ENCODE measurements at places on chromosomes 1 and 21.

DNA sequence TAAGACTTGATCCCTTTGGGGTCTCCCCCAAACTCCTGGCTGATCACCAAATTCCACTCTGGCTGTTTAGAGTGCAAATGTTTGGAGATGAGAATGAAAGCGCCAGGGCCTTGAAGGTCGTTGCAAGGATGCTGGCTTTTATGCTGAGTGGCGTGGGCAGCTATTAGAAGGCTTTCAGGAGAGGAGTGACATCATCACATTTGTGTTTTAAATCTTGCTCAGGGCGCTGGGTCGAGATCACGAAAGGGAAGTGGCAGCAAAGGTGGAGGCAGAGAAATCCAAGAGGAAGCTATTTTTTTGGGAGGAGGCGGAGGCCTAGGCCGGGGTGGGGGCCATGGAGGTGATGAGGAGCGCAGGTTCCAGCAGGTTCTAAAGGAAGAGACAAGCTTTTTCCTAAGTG lies 49.3 kb downstream of the PDE9A start:
- no peak for DNase-seq

GRCh38 chr1:209900734-209901133 lies 37.3 kb upstream of the SYT14 start:
- DNase-seq, result no peak

DNA sequence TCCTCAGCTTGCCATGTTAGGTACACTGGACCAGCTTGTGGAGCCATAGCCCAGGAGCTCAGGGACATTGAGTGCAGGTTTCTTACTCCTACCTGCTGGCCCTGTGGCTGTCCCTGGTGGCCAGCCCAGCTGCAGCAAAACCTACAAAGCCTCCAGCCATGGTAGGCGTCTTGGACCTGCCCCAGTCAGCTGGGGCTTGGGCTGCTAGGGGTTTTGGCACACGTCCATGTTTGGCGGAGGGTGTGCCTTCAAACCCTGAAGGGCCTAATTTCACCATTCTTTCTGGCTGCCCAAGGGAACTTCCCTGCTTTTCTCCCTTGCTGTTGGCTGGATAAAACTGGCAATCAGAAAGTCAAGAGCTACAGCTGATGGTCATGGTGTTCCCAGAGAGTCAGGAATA lies 25.4 kb downstream of the HMGCS2 start:
- DNase-seq, result no peak

GRCh38 chr21:33687634-33688033 lies 45.3 kb downstream of the ITSN1 start:
- DNase-seq, result no peak

DNA sequence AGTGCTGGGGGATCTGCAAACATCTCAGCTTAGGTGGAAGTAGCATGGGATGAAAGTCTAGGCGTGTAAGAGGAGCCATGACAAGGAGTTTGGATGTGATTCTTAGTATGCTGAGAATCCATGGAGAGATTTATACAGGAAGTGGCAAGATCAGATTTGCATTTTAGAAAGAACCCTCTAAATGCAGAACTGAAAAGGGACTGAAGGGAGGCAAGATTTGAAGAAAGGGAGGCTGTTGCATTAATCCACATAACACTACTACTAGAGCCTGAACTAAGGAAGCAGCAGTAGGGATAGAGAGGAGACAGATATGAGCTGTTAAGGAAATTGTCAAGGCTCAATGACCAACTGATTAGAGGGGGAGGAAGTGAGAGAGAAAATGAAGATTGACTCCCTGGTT lies 9.8 kb downstream of the C1orf74 start:
- no peak for DNase-seq

DNA sequence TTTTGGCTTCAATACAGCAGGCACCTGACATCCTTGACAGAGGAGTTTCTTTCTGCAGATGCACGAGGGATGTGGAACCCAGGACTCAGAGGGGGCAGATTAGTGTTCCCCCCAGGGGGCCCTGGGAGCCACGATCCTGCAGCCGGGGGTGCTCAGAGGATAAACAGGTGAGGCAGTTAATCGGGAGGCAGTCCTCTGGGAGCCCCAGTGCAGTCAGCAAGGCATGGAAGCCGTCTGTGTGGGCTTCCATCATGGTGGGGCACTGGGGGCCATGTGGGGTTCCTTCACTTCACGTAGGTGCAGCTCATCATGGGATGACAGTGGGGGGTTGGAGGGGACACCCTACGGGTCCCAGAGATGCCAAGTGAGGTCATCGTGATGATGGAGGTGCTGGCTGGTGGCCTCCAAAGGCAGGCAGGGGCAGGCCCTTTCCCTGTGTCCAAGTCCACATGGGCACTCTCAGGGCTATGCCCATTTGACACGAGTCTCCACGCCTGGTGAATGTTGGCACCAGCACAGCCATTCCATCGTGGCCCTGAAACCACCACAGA lies 59.3 kb upstream of the ABCG1 start:
- no peak for DNase-seq

GRCh38 chr21:38956856-38957571 lies 151.3 kb downstream of the ETS2 start:
- no peak for DNase-seq

- DNase-seq, result peak; percentile 20
These were observed 156.2 kb downstream of the DENND1B start for GRCh38 chr1:197619008-197619640.

DNA sequence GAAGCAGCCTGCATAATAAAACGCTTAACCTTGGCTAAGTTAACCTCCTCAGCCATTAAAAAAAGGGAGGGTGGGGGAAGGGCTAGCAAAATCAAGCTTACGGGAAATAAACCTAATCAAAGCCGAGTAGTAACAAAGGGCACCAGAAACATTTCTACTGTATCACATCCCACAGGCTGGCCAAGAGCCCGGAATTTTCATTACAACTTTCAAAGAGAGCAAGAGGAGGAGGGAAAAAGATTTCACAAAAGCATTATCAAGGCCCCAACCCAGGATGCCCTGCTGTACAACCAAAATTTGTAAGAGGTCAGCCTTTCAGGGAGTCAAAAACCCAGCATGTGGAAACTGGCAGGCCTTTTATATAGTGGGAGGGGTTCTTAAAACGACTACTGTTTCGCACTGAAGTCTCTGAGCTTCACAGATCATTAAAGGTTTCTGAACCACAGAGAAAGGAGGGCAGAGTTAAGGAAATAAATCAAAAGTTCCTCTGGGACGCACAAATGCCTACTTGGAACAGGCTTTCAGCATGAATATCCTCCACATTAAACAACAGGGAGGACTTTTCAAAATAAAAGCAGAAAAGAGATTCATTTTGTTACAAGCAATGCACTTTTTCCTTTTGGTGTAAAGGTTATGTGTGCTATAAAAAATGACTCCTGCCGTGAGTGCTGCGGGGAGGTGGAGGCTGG lies 90.4 kb downstream of the SLC45A1 start:
- DNase-seq, result no peak

DNA sequence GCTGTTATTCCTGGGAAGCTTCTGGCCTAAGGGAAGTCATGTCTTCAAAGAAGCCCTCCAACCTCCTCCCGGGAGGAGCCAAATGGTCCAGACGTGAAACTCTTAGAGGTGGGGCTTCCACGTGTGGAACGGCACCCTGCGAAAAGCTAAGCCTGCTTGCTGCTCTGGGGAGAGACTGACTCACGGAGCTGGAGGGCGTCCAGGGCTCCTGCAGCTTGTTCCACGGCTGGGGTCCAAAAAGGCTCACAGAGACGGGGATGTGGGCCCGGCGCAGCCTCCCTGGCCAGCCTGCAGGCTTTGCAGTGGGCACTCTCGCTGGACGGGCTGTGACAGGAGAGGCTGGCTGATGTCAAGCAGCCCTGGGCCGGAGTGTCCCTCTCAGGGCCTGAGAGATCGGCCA lies 105.1 kb downstream of the COLGALT2 start:
- DNase-seq, result no peak

GRCh38 chr21:41777951-41778815 lies 11.3 kb upstream of the RIPK4 start:
- DNase-seq, result peak; percentile 78

DNA sequence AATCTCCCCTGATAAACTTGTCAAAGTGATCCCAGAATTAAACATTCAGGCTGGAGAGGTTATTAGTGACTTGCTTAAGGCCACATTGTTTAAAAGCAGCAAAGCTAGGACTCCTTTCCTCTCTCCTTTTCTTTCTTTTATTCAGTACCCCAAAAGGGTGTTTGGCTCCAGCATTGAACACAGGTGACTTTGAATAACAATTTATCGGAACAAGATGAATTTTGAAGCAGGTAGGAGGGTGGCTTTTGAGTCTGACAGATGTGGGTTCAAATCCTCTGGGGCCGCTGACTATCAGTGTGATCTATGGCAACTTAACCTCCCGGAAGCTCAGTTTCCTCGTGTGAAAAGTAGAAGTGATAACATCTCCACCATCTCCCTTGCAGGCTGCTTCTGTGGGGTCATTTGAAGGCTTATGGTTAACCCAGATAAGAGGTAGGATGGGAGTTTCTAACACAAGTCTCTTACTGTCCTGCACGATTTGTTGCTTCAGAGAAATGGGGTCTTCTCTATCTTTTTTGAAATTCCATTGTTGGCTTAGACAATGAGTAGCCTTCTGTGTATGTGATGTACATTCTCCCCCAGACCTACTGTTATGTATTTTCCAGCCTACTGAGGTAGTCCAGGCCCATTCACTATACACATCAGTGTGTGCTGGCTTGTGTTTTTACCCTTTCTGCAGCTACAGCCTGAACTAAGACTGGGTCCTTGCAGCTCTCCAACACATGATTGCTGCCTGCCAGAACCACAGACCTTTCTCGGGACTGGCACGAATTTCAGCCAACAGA lies 29.0 kb downstream of the JUN start:
- DNase-seq, result no peak

DNA sequence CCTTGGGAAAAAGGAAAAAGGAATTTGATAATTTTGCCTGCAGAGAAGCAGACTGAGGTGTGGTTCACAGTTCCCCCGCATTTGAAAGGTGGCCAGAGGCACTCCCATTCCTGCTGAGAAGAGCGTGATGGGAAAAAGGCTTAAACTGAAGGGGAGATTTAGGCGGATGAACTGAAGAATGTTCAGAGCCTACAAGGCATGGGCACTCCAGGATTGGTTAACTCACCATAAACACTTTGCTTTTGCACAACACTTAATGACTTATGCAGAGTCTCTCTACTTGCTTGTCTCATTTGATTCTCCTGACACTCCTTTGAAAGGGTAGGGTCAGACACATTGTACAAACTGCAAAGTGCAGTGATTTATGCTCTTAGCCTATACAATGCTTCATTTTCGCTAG lies 119.6 kb upstream of the RUNX1 start:
- no peak for DNase-seq

Data from NCI-H2171 (cell line).